ENCODE measurements at places on chromosomes 12 and 14.

GRCh38 chr12:59742841-59743240 lies 147.0 kb downstream of the SLC16A7 start:
- no peak for DNase-seq

DNA sequence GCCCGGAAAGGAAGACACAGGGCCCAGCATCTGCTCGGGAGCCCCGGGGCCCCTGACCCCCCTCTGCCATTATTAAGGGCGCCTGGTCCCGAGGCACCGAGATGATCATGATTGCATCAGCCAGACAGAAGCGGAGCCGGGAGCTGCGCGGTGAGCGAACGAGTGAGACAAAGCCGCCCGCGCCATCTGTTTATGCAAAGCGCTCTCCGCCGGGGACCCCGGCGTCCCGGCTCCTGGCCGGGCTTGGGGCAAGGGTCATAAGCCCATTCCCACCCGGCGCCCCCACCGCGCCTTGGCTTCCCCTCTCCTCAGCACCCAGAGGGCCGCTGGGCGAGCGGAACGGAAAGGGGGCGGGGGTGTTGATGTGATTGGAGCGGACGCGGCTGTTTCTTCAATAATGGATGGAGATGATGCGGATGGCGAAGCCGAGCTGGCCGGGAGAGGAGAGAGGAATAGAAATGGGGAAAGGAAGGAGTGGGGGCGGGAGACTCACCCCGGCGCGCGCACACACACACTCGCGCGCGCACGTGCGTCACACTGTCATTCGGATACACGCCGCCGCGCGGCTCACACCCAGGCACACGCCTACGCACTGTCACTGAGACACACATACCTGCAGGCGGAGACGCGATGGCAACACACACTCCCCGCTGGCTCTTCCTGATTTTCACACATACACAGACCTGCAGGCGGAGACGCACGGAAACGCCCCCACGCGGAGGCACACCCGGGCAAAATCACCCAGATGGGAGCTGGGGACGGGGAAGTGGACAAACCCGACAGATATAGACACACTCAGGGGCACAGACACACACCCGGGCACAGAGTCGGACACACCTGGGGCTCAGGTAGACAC lies 10.7 kb downstream of the STAC3 start:
- DNase-seq: peak; percentile 69

GRCh38 chr14:95442016-95442632 lies 74.3 kb downstream of the SYNE3 start:
- DNase-seq: no peak

DNA sequence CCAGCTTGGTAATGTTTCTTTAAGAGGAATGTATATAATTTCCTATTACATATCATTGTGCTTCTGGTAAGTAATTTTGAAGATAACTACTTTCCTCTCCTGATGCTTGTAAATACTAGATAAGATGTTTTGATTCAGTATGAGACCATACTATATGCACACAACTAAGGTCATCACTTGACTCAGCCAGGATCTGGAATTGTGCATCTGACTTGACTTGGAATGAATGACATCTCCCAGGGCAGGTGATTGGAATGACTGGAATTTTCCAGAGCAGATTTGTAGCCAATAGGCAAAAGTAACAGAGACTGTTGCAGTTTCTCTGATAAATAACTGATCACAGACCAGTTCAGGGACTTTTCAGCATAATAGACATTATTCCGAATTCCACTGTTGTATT lies 11.1 kb downstream of the BEST3 start:
- no peak for DNase-seq

DNA sequence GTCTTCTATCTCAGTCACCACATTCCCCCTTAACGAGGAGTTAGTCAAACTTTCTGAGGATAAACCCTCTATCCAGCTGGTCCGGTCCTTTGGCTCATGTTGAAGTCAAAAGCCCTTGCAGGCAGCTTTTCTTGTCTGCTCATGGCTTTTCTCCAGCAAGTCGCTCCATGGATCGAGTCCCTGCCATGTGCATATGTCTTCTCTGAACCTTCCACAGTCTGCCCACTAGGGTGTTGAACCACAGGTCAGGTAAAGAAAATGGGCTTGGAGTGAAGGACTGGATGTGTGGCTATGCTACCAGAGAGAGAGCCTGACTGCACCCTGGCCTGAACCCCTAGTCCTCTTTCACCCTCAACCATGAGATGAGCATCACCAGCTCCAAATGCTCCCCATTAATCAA lies 22.8 kb downstream of the C14orf132 start:
- DNase-seq: no peak

DNA sequence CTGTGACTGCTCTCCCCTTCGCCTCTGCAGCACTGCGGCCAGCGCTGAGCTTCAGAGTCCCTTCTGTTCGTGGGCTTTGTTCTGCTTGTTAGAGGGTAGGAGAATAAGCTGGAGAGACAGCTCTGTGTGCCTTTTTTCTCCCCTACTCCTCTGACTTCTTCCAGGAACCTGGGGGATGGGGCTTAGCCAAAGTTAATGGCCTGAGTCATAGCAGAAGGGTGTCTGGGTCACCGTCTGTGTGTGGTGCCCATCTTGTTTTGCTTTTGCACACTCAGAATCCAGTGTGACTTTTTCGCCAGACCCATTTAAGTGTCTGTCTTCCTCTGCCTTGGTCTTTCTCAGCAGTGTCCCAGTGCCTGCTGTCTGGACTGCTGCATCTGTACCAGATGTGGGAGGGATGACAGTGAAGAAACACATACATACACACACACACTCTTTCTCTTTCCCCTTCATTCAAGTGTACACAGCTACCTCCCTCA lies 3.0 kb downstream of the KIF5A start:
- DNase-seq: no peak

DNA sequence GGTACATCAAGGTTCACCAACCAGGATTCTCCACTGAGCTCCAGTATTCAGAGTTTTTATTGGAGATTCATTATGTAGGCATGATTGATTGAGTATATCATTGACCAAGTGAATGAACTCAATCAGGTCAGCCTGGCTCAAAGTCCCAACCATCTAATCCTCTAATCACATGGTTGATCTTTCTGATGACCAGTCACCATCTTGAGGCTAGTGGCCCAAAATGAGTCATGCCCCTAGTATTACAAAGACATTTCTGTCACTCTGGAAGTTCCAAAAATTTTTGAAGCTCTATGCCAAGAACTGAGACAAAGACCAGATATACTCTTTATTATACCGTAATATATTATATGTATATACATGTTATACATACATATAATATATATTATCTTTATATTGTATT lies 75.9 kb upstream of the ATF7IP start:
- DNase-seq: no peak

- no peak for DNase-seq
Observed at GRCh38 chr14:75549169-75549568, 26.9 kb downstream of the BATF start.

- no peak for DNase-seq
Observed at GRCh38 chr12:52254965-52255751, 19.3 kb upstream of the KRT86 start.

- no peak for DNase-seq
Observed at GRCh38 chr12:61916831-61917230, 343.4 kb upstream of the USP15 start.

DNA sequence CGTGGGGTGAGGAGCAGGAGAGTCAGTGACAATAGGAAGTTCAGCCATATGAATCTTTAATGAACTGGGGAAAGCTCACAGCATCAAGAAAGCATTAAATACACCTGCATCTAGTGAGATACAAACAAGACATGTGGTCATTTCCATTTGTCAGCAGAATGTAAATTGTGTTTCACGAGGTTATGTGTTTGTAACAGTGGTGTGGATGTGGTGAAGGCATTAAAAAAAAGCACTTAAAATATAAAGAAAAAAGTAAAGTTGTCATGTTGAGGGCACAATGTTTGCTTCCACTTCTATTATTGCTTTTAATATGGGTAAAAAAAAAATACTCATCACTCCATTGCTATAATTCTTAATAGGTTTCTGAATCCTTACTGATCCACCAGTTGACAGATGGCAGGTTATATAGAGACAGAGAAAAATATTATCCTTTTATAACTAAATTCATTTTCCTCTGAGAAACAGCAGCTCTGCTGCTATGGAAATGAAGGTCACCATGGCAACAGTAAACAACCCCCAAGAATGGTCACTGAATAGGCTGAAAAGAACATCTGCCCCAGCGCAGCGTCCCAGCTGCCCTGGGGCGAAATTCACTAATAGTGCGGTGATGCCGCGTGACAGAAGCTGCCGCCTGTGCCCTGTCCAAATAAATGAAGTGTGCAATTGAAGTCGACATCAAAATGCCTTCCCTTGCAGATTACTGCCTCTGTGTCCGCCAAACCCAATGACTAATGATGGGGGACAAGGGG lies 226.1 kb downstream of the FOXN3 start:
- DNase-seq: peak; percentile 97
